Activated CD4-positive, CD25-positive, alpha-beta regulatory T cell treated with anti-CD3 and anti-CD28 coated beads, Interleukin-2, amount 50 U/mL, for 16 hours (primary cell): ENCODE measurements at places on chromosomes 12 and 14.

DNA sequence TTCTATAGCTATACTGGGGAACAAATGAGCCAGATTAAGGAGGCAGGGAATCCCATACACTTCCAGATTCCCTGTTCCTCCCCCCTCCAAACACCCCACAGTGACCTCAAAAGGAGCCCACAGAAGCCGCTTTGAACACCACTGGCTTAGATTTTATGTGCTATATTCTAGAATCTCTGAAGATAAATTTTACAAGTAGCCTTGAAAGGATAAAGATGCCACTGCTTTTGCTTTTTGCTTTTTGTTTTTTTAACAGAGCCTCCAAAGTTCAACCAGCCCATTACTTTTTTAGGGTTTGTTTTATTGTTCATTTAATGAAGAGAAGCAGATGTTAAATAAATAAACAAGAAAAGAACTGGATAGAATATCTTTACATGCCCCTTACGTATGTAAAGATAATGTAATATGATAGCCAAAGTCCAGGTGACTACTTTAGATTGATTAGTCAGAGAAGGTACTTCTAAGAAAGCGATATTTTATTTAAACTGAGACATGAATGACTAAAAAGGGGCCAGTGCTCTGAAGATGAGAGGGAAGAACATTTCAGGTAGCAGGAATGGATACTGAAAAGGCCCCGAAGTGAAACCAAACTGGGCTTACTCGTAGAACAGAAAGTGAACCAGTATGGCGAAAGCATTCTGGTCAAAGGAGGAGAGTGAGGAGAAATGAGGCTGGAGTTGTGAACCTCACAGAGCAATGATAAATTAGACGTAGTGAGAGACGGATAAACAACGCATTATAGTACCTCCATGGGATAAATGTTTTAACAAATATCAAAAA, 44.6 kb downstream of the DUSP6 start:
- no peak for DNase-seq

GRCh38 chr12:123243671-123244262, 10.5 kb downstream of the MTRFR start:
- no peak for DNase-seq

GRCh38 chr14:88599761-88600439, 37.1 kb downstream of the ZC3H14 start:
- DNase-seq, result no peak

- DNase-seq, result no peak
Measured at GRCh38 chr14:45194964-45195363, 58.0 kb downstream of the MIS18BP1 start.

DNA sequence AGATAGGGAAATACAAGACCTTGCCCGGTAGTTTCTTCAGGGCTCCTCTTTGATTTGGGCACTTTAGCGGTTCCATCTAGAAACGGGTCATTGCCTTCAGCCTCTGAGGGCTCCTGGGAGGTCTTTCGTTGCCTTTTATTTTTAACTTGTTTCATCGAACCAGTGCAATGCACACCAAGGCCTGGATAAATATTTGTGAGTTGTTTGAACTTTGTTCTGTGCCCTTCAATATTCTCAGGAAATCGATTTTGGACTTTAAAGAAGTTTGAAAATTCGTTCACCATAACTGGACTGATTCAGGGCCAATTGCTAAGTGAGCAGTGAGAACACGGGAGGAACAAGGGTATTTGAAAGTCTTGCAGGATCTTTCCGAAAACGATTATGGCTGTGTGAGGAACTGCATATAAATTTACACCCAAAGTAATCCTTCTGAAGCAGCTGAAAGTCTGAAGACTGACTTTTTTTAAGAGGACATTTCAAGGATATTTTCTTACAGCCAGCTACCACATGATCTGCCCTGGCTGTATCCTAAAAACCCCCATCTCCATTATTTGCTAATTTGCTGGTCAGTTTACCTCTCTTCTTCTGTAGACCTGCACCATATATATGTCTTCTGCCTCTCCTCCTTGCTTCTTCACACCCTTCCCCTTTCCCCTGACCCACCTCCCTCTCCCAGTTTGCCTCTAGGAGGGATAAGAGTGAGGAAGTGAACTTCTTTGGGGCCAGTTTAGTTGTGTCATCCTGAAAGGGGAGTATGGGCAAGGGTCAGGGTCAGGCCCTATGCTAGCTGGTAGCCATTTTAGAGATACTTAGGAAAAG, 8.0 kb downstream of the DUSP6 start:
- no peak for DNase-seq

- no peak for DNase-seq
Measured at GRCh38 chr14:69682621-69683263, 71.3 kb downstream of the SUSD6 start.

DNA sequence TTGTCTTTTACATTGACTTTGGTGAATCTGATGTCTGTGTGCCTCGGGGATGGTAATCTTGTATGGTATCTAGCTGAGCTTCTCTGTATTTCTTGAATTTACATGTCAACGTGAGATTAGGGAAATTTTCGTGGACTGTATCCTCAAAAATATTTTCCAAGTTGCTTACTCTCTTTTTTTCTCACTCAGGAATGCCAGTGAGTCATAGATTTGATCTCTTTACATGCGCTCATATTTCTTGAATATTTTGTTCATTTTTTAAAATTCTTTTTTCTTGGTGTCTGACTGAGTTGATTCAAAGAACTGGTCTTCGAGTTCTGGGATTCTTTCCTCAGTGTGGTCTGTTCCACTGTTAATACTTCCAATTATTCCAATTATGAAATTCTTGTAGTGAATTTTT, 207.7 kb downstream of the RAD51B start:
- DNase-seq, result no peak

DNA sequence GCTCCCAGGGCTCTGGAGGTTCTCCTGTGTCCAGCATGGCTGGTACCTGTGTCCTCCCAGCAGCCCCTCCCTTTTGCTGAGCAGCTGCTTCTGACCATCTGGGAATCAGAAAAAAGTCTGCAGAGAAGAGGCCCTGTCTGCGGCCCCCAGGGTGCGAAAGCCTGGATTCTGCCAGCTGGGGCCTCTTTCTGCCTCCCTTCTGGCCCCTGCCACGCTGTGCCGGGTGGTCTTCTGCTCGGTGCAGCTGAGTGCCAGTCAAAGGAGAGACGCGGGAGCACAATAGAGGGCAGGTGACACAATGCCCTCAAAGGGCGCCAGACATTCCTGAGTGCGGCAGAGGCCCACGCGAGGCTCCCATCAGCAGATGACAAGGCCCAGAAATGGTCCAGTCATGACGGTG, 12.6 kb downstream of the BTBD6 start:
- DNase-seq, result no peak

DNA sequence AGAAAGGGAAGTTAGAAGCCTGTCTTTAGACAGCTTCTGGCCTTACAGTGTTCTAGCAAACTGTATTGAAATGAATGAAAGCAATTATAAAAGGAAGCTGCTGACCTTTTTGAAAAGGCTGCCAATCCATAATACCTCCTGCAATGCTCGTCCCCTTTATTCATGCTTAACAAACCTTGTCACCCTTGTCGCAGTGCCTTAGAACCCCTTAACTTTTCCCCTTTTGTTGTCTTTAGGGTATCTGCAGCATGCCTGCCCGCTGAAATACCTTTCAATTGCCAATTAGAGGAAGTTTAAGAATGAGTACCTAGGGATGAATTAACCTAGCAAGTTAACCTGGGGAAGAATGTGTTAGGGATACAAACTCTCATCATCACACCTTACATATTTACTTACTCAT, 731.2 kb downstream of the RERGL start:
- no peak for DNase-seq

GRCh38 chr12:53476769-53477209, 22.5 kb downstream of the MAP3K12 start:
- no peak for DNase-seq

DNA sequence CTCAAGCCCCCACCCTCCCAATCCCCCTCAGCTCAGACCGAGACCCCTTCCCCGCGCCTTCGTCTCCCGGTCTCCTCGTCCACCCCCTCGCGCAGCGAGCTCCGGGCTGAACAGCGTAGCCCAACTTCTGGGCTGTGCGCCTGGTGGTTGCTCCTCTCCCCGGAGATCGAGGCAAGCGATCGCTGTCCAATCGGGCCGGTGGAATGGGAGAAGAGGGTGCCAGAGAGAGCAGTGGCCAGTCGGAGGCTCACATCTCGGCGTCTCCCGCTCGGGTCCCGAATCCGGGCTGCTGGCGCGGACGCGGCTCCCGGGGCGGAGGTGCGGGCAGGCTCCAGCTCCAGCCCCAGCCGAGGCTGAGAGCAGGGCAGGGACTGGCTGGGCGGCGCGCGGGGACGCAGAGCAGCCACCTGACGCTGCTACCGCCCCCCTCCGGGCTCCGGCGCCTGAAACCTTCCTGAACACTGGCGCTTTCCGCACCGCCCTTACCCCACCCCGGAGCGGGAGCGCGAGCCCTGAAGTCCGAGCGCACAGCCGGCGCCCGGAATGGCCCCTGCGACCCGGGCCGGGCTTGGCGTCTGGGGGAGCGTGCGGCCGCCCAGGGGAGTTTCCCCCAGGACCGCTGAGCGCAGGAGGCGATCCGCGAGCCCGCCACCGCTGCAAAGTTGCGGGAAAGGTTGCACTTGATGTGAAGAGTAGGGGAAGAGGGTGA, 508 bp upstream of the KCNH5 start:
- no peak for DNase-seq

DNA sequence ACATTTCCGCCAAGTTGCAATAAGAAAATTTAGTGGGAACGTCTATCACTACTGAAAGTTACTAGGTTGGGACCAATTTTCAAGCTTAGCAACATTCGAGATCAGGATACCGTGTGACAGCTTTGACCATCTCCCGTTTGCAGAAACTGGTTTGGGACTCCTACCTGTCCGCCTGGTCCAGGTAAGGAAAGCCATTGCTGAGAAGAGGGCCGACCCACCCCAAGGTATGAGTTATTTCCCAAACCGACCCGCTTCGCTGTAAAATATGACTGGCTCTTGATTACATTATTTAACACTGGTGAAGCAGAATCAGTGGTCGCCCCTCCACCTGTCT, 271 bp downstream of the DNAI7 start:
- DNase-seq, result no peak

DNA sequence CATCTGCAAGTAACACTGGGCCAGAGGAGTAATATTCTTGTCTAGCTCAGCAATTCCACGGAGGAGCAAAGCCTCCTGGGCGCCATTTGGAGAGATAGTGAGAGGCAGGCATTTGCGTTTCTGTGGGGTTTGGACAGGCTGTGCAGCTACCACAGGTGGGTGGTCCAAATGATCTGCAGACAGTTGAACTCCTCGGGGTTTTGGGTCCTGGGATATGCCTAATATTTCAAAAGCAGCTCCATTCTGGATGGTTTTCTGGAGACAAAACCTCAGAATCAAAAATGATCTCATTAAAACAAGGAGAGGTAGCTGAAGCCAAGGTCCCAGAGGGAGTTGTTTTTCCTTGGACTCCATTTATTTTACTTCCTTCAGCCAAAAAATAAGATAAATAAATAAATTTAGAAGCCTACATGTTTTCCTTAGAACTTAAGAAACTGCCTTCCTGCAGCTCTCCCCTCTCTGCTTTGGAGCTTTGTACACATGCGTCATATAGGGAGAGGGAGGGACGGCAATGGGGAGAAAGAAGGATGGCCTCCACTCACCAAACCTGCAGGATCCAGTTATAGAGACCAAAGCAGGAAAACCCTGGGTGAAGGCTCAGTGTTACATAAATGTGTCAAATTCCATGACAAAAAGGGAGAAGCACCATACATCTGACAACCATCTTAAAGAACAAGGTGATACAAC, 227.3 kb upstream of the DAAM1 start:
- DNase-seq, result no peak

GRCh38 chr12:74227846-74228545, 309.6 kb upstream of the ATXN7L3B start:
- DNase-seq, result no peak

DNA sequence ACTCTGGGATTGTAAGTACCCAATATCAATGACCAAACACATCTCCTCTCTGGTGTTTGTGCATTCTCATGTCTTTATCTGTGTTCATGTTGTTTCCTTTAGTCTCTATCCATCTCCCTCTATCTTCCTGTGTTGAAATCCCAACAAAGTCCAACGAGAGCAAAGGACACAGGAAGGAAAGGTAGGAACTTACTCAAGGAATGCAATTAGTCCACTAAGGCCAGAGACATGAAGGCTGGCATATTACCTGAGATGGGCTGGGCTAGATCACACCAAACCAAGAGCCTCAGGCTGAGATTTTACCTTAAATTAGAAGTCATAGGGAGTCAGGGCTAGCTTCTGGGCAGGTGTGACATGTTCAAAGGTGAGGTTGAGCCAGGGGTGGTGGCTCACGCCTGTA, 14.3 kb upstream of the LGALS3 start:
- no peak for DNase-seq

DNA sequence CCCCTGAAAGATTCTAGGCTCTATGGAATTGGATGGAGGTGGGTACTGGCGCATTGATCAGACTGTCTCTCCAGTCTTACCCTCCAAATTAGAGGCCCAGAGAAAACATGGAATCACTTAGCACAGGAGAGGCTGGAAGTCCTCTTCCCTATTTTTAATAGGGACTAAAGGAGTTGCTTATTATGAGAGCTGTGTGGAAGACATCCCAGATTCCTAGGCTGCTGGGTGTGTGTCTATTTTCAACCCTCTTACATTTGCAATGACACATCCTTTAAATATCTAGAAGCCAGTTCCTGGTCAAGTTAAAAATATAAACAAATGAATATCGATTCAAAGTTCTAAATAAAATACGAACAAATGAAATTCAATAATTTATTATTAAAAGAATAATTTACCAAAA, 58.3 kb upstream of the ARID2 start:
- DNase-seq, result no peak

GRCh38 chr14:89702073-89702875, 252.3 kb downstream of the EFCAB11 start:
- no peak for DNase-seq

DNA sequence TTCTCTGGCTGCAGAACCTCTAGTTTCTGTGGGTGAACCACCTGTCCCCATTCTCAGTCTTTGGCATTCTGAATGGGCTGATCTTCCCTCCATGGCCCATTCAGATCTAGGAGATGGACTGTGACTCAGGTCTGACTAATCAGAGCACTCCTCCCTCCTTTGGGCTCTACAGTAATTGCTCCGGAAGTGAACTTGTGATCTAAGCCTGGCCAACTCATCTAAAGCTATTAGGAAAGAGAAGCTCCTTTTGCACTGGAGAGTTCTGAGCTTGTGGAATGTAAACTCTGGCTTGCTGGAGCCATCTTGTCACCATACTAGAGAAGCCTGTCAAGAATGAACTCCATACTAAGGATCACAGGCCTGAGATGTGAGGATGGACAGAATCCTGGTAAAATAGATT, 168.2 kb downstream of the SUDS3 start:
- DNase-seq, result no peak
